Aorta (tissue), 5 donors: ENCODE measurements at places on chromosomes 3 and 15.
A peak's percentile ranks its signal among the peaks of the same experiment; 100 is the strongest.

GRCh38 chr15:45393851-45394250 lies 15.5 kb upstream of the GATM start:
- DNase-seq, result no peak

- no peak for DNase-seq
Measured at GRCh38 chr3:63364910-63365309, 86.8 kb downstream of the SYNPR start.

DNA sequence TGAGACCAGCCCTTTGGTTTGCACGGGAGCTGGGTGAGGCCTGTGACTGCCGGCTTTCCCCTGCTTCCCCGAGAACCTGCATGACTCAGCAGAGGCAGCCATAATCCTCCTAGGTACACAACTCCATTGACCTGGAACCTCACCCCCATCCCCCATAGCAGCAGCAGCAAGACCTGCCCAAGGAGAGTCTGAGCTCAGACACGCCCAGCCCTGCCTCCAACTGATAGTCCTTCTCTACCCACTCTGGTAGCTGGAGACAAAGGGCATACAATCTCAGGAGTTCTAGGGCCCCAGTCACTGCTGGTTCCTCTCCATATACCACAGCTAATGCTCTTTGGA lies 141.0 kb upstream of the ARHGEF26 start:
- DNase-seq, result no peak

DNA sequence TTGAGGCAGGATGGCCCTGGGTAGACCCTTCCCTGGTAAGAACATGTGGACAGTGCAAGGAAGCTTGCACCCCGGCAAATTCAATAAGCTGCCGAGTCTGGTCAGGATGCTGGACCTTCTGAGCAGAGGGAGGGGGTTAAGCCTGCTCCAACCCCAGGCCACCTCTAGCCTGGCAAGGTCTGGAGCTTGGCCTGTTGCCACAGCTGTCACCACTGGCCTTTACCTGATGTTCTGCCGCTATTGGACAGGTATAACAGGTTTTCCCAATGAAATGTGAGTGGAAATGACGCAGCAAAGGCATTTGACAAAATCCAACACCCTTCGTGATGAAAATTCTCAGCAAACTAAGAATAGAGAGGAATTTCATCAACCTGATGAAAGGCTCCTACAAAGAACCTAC lies 699 bp upstream of the MESP1 start:
- no peak for DNase-seq

DNA sequence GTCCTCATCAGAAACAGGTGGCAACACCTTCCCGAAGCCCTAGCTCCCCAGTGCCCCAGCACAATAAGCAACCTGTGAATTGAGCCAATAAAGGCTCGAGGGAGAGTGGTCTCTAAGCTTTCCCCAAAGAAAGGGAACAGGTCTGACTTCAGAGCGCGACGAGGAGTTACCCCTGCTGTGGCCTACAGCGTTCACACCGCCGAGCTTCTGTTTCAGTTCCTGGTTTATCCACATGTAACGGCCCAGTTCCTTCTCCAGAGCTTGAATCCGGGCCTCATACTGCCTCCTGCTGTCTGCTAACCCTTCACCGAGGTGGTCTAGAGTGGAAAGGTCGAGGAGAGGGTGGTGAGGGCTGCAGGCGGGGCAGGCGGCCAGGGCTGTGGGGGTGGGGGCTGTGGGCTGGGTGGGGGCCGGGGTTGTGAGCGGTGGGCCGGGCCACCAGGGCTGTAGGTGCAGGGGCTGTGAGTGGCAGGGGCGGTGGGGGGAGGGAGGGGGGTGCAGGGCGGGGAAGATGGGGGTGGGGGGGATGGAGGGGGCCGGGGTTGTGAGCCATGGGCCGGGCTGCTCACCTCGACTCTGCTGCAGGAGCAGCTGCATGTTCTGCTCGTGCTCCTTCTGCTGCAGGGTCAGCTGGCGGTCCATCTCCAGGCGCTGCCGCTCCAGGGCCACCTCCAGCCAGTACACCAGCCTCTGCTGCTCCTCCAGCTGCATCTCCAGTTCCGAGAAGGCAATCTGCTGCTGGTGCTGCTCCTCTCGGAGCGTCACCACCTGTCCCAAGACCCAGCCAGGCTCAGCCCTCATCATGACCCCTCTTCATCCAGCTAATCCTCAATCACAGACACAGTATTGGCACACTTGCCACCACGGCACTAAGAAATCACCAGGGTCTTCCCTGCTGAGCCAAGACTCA lies 26.2 kb downstream of the KIF7 start:
- DNase-seq, result peak; percentile 21

- no peak for DNase-seq
Measured at GRCh38 chr3:192433704-192434103, 293.6 kb downstream of the FGF12 start.

DNA sequence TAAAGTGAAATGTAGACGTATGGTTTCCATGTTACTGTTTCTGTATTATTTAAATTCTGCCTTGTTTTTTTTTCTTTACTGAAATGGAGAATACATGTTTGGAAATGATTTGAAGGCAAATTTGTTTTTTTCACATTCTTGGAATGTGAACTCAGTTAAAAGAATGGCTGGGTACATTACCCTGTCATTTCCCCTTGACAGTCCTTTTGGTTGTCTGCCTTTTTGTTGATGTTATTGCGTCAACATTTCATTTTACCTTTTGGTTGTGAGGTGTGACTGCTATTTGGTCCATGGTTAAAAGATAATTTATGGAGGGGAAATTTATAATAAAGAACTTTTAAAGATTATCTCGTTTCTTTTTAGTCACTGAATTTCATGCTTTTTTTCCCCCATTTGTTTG lies 3.2 kb upstream of the GPR171 start:
- DNase-seq, result no peak
